Right renal cortex interstitium (tissue), 3 donors: ENCODE measurements at places on chromosomes 6 and 20. TPM values are rescaled to one million over a fixed set of nuclear protein-coding genes. Genes with fewer than 3 reads are reported as not detected.

Gene HLA-A
- polyA plus RNA-seq = 202 TPM

Gene TGM2
- polyA plus RNA-seq = 31.7 TPM

Gene PKIB
- 1.7 TPM for polyA plus RNA-seq

Gene PGBD1
- polyA plus RNA-seq = 10.5 TPM

Gene TTLL9
- 3.3 TPM for polyA plus RNA-seq

Gene SNAI1
- polyA plus RNA-seq = 9.9 TPM

Gene ULBP3
- 8.1 TPM for polyA plus RNA-seq

Gene HLA-DRA
- polyA plus RNA-seq = 108 TPM

Gene SLC35D3
- polyA plus RNA-seq = not detected

Gene LY86
- polyA plus RNA-seq = 2.2 TPM

Gene PTPRT
- 0.33 TPM for polyA plus RNA-seq
